ENCODE measurements at places on chromosomes 7 and 10. TPM values are rescaled to one million over a fixed set of nuclear protein-coding genes. Genes with fewer than 3 reads are reported as not detected.

Gene TMEM270
- not detected for total RNA-seq

Gene PRKG1
- total RNA-seq, result 0.17 TPM

Gene PIP
- not detected for total RNA-seq

Gene TLL2
- 0.09 TPM for total RNA-seq

Gene PON3
- total RNA-seq, result not detected

Gene ZNF37A
- 19.0 TPM for total RNA-seq

Gene GRM3
- total RNA-seq, result not detected

Gene STAG3
- total RNA-seq, result 2.4 TPM

Gene CYP3A7
- total RNA-seq, result not detected

Measured in A673 (cell line).